Cerebellum (tissue), 4 donors: ENCODE measurements at places on chromosomes 2 and 18. TPM values are rescaled to one million over a fixed set of nuclear protein-coding genes. Genes with fewer than 3 reads are reported as not detected.

GRCh38 chr2:176491172-176491904, 222.1 kb downstream of the MTX2 start:
- no peak for DNase-seq

DNA sequence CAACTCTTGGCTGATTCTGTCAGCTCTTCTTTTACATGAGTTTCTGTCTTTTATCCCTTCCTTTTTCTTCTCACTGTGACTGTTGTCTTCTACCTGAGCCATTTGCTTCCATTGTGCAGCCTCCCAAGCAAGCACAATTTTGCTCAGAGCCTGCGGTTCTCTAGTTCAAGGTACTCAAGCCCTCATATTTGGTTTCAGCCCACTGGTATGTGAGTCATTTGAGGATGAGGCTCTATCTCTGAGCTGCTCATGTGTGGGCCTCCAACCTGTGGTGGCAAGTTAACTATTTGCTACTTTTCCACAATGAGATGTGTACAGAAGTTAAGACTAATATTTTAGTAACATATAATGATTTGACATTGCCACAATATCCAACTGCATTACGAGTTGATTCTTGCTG, 183.0 kb downstream of the PHLPP1 start:
- DNase-seq: no peak

DNA sequence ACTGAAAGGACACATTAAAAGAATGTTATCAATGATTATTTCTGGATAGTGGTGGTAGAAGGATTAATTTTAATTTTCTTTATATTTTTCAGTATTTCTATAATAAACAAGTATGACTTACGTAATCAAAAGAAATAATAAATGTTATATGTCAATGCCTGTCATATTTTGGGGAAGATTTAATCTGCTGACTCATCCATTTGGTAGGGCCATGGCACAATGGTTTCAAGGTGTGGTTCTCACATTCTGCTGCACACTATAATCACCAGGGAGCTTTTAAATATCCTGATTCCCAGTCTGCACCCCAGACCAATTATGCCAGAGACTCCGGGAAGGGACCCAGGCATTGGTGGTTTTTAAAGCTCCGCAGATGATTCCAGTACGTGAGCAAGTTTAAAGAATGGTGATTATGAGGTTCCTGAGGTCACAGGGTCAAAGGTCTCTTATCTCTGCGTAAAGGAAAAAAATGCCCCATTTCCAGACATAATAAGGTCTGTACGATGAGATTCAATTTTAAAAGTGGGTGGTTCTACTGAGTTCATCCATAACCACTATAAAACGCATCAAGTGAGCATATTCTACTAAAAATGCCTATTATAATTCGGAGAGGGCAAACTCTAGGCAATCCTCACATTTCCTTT, 27.2 kb downstream of the WIPF1 start:
- no peak for DNase-seq

DNA sequence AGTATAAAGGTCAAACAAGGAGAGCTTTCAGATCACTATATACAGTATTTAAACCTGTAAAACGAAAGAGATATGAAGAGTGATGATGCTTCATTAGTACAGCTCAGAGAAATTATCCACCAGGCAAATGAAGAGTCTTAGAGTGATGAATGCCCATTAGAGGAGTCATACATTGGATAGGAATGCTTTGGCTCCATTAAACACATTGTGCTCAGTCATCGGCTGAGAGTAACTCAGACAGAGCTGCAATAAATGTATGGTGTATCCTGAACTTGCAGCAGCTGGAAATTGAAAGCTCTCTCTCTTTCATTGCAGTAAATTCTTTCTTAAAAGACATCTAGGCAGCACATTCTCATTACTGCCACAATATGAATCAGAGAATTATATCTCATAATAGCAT, 340.8 kb upstream of the SPHKAP start:
- no peak for DNase-seq

DNA sequence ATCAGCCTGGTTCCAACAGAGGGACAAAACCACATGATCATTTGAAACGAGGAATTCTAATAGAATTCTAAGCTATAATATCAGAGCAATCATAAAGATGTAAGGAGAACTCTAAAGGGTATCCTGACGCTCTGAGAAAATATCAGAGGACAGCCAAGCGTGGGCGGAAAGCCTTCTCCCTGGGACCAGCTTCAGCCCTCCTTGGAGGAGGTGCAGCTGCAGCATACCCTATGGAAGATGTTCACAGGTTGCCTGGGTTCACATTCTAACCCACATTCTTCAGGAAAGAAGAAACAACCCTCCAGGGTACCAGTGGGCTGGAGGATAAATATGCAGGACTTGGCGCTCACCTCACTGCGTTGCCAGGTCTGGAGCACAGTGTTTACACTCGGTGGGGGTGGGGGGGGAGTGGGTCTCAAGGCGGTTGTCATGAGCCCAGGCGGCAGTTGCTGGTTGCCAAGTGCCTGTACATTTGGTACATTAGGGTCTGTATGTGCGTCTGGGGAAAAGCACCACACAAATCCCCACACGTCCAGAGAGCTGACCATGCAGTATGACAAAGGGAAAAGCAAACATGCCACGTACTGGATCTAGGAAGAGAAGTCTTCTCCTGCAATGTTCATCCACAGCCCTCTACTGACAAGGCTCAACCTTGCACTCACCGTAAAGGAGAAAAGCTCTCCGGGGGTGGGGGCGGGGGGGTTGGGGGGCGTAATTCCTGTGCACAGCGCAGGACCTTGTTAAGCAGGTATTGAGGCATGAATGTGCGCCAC, 80.5 kb downstream of the CDH19 start:
- no peak for DNase-seq

GRCh38 chr18:44885507-44885906, 204.8 kb downstream of the SETBP1 start:
- no peak for DNase-seq

DNA sequence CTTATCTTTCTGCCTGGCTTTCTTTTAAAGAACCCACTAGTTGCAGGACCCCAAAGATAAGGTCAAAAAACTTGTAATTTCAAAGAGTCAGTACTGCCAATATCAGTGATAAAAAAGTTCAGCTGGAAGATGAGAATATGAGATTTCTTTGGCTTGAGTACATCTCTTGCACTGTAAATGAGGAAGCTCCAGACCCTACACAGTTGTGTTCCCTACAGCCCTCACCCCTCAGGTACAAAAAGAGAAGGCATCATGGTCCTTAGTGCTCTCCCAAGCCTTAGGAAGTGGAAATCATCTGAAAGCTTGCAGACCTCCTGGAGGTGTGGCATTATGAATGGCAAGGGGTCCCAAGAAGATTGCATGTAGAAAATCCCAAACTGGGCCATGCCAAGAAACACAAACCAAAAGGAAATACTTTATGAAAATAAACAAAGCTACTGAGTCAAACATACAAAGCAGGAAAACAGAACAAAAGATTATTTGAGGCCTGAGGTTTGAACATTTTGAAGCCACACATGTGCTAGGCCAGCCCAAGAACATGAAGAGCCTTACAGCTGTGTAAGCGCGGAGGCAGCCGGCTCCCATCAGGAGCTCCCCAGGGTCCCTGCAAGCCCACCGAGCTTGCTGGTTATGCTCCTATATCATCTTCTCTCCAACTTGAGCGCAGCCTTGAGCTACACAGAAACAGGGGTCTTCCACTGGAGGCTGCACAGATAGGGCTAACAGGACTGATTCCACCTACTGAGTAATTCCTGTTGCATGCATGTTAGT, 217.0 kb downstream of the OSR1 start:
- DNase-seq: no peak

The EML6 gene
- total RNA-seq: 23.0 TPM

The GKN1 gene
- total RNA-seq: not detected

The TMEM185B gene
- total RNA-seq: 16.6 TPM
